Activated CD8-positive, alpha-beta memory T cell treated with anti-CD3 and anti-CD28 coated beads for 4 hours (primary cell): ENCODE measurements at places on chromosomes 1 and 21.

DNA sequence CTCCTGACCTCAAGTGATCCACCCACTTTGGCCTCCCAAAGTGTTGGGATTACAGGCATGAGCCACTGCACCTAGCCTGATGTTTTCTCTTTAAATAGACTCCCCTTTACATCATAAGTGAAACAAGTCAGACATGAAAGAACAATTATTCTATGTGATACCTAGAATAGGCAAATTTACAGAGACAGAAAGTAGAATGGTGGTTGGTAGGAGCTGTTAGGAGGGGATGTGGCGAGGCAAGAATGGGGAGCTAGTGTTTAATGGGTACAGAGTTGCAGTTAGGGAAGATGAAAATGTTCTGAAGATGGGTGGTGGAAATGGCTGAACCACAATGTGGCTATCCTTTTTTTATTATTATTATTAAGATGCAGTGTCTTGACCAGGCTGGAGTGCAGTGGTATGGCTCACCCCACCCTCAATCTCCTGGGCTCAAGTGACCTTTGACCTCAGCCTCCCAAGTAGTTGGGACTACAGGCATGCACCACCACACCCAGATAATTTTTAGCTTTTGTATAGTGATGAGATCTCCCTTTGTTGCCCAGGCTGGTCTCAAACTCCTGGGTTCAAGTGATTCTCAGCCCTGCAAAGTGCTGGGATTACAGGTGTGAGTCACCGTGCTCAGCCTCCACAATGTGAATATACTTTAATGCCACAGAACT lies 28.4 kb downstream of the ELF3 start:
- DNase-seq = no peak

GRCh38 chr1:66676613-66677298 lies 75.5 kb upstream of the DYNLT5 start:
- DNase-seq = no peak

DNA sequence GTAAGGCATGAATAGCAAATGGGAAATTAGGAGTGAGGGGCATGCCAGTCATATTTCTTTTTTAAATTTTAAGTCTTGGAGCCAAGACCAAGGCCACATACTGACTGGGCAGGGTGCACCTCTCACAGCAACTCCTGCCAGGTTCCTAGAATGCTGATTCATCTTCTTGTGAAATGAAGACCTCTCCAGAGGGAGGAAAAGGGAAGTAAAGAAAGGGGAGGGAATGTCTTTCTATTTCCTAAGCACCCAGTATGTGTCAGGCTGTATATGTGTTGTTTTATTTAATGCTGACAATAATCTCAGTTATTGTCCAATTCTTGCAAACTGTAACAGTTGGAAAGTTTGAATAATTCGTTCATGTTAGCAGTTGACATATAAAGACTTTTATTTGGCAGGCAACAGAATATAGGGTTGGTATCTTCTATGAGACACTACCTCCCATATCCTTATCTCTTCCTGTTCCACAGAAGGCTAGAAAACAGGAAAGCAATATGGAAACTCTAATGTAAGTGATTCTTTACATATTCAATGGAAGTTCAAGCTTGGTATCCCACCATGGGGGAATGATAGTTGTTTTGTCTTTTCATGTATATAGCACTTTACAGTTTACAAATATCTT lies 259.1 kb upstream of the USP24 start:
- DNase-seq = no peak

DNA sequence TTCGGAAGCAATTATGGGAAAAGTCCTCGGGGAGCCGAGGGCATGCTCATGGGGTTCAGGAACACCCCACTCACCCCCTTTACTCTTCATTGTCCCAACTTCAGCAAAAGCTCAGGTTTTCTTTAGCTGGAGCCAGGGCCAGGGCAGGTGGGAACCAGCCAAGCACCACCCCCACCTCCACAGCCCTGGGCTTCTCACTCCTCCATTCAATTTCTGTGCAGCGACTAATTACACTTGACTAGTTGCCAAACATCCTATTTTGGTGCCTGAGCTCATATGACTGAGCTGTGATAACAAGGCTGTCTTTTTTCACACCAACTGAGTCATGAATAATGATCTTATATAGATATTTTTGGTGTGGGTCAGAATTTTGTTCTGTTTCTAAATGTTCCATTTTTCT lies 257.2 kb upstream of the AJAP1 start:
- DNase-seq = no peak

- no peak for DNase-seq
These were observed 30.2 kb downstream of the PLA2G4A start for GRCh38 chr1:186858923-186859322.

DNA sequence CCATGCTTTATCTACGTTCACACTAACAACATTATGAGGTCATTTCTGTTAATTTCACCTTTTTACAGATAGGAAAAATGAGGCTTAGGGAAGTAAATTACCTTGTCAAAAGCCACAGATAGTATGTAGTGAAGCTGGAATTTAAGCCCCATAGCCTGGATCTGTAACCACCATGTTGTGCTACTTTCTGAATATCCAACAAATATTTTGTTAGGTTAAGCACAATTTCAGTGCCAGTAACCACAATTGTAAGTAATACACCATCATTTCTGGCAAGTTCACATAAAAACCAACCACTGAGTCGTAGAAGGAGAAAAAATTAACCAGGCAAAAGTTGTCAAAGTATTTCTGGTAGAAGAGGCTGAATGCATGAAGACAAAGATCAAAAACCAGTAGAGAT lies 593.1 kb upstream of the CAMK1G start:
- no peak for DNase-seq

GRCh38 chr1:39590546-39590945 lies 14.0 kb upstream of the PABPC4 start:
- no peak for DNase-seq

DNA sequence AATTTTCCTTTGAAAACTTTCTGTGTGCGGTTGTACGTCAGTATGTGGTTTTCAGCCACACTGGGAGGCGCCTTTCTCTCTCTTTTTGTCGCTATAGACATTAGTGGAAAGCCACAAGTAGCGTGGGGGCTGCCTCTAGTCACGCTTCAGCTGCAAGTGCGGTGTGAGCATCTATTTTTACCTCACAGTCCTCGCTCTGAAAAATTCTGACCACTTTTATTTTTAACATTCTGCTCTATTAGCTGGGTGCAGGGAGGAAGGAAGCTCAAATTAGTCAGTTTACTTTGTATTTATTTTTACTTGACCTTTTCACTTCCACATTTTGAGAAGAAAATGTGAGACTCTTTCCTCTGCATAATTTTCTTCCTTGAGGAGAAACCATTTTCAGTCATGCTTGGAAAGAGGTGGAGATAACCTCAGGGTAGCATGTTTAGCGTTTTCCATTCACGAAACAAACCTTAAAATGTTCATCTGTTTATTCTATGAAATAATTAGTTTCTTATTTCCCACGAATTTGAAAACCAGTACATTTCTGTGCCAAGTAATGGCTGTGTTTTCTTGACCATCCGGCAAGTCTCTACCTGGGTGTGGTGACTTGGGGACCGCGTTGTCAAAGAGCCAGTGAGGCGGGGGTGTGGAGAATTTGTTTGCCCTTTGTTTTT lies 35.6 kb downstream of the ADARB1 start:
- DNase-seq = peak; percentile 18

DNA sequence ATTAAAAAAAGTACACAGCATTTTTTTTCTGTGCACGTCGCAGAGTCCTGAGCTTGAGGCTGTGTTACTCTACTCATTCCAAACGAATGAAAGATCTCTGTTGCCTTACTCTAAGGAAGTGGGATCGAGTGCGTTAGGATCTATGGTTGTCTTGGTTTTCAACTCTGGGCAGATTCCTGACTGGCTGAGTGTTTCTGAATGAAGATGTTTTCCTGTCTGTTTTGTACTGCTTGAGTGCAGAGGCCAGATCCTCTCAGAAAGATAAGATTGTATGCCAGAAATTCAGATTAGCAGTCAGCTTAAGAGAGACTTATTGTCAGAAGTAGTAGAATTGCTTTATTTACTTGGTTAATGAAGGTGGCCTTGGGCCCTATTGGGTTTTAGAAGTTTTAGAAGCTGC lies 14.0 kb downstream of the PLA2G2E start:
- no peak for DNase-seq

DNA sequence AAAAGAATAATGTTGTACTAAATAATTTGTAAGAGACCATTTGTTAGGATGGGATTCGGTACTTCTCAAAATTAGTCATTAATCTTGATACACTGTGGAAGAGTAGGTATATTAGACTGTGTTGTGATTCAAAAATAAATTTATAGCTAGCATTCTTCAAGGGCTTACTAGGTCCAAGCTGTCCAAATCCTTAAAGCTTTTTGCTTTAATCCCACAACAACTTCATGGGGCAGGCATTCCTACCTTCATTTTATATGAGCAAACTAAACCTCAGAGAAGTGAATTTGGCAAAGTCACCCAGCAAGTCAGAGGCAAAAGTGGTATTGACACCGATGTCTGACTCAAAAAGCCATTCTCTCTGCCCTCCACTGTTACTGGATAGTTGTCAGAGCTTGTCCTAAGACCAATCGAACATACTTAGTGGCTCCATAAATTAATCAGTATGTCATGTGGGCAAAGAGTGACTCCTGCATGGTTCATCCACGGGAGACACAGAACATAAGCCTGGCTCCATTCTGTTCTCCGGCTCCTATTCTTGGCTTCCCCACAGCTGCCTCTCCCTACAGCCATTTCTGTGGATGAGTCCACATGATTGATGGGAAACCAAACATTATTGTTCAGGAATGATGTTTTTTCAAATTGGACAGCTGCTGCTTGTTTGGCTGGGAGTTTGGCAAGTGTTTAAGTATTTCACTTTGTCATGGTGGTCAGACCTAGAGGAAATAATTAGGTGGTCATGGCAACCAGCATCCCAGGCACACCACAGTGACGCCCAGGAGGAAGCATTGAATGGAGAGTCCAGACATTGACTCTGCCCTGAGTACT lies 133.4 kb upstream of the FGGY start:
- DNase-seq = no peak

DNA sequence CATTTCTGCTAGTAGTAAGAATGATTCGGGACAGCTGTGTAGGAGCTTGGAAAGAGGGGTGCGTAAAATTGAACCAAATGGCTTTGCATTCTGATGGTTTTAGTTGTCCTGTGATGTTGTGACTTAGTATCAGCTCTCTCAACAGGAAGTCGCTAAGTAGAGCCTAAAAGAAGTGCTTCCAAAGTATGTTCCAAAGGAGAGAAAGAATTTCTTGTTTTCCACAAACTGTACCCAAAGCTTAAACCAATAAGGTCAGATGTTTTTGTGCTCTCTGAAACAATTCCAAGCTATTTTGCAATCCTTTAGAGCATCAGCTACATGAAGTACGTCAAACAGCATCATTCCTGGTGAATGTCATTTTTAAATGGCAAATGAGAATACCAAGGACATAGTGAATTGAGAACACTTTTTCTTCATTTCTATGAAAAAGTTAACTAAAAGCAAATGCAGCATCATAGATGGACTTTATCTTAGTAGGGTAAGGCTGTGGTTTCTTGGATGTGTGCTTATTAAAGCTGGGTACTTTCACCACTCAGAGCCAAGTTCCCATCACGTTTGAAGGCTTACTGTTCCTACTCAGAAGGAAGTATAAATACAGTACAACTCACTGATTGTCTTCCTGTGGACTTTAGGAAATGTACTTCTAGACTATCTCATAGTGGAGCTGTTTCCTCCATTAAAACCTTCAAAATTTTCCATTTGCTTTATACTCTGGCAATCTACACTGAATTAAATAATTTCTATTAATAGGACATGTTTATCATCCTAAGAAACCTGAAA lies 148.6 kb downstream of the C1orf21 start:
- DNase-seq = no peak

- no peak for DNase-seq
These were observed 174.2 kb downstream of the BRINP3 start for GRCh38 chr1:190303501-190303900.

DNA sequence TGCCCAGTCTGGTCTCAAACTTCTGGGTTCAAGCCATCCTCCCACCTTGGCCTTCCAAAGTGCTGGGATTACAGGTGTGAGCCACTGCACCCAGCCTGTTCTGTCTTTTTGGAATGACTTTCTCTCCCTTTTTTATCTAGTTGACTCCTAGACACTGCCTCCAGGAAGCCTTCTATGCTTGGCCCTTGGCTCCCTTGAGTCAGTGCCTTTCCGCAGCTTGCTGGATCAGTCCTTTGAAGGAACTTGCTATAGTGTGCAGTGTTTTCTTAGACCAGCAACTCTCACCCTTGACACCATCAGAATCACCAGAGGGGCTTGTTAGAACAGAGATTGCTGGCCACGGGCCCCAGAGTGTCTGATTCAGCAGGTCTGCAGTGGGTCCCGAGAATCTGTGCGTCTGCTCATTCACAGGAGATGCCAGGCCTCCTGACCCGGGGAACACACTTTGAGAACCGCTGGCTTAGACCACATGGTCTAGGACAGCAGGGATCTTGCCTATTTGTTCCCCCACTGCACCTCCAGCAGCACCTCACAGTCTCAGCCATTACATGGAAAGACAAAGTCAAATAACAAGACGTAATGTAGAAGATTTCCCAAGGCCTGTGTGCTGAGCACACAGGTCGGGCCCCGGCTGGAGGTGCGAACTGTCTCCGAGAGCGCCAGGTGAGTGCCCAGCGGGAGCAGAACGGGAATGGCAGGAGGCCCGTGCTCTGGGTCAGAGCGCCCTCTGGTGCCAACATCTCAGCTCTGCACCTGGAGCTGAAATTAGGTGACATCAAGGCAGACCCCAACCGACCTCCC lies 27.4 kb upstream of the CTPS1 start:
- DNase-seq = peak; percentile 8

DNA sequence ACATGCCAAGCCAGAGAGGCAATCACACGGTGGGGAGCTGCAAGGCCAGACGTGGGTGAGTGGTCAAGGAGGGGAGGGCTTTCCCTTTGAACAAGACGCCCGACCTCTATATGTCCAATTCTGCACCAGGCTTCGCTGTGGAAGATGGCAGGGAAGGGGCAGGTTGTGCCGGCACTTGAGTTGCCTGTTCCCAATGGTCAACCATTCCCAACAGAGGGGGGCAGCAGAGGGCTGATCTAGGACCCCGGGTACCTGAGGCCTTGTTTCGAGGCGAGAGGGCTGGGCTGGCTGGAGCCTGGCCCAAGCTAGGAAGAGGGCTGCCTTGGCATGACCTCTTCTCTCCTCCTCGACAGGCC lies 64.9 kb downstream of the TMEM53 start:
- peak; percentile 6 for DNase-seq

GRCh38 chr1:99507906-99508732 lies 137.8 kb upstream of the PALMD start:
- no peak for DNase-seq

GRCh38 chr1:9688599-9688998 lies 37.1 kb downstream of the PIK3CD start:
- no peak for DNase-seq
